Cardiac fibroblast (primary cell): ENCODE measurements at places on chromosomes 3 and 15.

GRCh38 chr3:169501061-169501460 is 162.5 kb downstream of the MECOM start:
- DNase-seq, result no peak

DNA sequence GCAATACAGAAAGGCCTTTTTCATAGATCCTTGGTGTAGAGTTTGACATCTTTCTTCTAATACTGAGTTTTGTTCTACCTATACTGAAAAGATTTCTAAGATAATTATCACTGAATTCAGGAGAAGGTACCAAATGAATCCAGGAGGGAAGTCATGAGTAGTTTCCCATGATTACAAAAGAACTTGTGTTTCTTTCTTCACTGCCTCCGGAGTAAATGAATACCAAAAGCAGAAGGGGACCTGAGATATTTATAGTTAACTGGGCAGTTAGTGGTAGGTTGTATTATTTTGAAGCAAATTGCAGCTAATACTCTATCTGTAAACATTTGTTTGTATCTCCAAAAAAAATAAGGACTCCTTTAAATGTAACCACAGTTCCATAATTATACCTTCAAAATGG is 175.4 kb downstream of the SUCNR1 start:
- DNase-seq, result no peak

DNA sequence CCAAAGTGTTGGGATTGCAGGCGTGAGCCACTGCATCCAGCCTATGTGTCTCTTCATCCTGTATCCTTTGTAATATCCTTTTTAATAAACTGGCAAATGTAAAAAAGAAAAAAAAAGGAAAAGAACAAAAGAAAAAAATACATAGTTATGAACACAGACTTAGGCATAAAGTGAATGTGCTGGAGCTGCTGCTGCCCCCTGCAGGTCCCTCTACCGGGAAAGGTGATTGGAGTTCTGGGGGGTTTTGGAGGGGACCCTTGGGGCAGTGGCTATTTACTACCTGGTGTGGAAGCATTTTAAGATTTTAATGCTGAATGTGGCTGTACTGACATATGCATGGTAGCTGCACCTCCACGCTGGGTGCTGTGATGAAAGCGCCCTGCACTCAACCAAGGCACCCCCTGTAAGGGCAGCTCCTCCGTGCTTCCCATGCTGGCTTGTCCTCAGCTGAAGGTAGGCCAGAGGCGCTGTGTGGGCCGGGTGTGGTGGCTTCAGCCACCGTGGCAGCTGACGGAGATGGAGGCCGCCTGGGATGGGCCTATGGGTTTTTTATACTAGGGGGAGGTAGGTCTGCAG is 49.9 kb downstream of the RPLP1 start:
- no peak for DNase-seq

- peak; percentile 11 for DNase-seq
Observed at GRCh38 chr15:66187271-66187670, 66.3 kb downstream of the MEGF11 start.

DNA sequence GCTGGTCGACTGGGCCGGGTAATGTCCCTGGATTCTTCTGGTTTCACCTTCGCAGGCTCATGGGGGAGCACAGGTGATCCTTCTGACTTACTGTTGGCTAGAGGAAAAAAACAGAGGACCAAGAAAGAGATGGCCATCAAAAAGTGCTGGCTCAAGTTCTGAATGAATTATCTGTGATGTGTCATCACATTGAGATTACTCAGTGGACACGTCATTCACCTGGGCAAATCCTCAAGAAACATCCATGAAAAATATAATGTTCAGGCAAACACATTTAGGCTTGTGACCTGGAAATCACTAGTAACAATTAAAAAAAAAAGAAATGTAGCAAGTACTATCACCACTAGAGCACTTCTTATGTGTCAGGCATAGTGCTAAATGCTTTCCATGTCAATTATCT is 81.5 kb upstream of the SLC2A2 start:
- DNase-seq, result peak; percentile 39

GRCh38 chr15:65132878-65133547 is 595 bp downstream of the PDCD7 start:
- DNase-seq, result peak; percentile 58

- DNase-seq, result no peak
Observed at GRCh38 chr15:40037721-40038120, 1.3 kb downstream of the SRP14 start.

- no peak for DNase-seq
Observed at GRCh38 chr3:52893723-52894122, 3.6 kb downstream of the STIMATE start.

DNA sequence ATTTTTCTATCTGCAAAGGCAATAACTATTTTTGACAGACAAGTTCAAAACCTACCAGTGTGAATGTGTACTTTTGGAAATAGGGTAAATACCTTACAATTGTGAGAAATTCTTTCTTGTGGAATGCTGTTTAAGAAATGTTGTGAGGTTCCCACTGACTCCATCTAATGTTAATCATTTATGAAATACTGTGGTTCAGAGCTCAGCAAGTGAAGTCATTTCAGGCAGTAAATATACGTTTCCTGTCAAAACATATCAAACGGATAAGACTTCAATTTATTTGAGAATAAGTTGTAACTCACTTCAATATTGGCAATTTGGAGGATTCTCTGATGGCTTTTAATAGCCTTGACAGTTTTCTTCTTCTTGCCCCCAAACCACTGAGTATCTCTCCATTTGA is 16.4 kb downstream of the TAFA4 start:
- no peak for DNase-seq

DNA sequence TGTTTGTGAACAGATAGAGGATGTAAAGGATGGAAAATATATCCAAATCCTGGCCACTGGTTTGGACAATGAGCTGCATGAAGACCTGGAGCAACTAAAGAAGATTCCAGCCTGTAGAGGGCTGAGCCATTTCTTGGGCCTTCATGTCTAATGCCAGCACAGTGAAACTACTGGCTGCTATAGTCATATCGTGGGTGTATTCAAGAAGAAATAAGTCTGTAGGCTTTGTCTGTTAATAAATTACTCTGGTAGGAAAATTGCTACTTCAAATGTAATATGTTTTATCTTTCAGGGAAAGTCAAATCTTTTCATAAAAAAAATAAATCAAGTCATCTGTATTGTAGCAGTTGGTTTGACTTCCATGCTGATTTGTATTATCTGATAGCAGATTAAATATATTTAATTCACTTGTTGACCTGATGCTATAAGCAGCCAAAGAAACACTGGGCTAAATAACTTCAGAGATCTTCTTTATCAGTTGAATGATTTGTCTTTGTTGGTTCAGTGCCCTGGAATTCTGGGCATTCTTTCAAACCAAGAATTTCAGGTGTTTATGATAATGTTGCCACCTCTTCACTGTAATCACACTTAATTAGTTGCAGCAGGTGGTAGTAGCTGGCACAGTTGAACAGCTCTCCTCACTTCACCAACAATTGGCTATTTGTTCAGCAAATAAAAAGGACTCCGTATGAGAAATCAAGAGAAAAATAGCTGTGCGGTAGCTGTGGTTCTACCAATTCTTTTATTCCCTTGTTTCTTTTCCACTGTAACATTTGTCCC is 1109.5 kb downstream of the NSUN3 start:
- no peak for DNase-seq

DNA sequence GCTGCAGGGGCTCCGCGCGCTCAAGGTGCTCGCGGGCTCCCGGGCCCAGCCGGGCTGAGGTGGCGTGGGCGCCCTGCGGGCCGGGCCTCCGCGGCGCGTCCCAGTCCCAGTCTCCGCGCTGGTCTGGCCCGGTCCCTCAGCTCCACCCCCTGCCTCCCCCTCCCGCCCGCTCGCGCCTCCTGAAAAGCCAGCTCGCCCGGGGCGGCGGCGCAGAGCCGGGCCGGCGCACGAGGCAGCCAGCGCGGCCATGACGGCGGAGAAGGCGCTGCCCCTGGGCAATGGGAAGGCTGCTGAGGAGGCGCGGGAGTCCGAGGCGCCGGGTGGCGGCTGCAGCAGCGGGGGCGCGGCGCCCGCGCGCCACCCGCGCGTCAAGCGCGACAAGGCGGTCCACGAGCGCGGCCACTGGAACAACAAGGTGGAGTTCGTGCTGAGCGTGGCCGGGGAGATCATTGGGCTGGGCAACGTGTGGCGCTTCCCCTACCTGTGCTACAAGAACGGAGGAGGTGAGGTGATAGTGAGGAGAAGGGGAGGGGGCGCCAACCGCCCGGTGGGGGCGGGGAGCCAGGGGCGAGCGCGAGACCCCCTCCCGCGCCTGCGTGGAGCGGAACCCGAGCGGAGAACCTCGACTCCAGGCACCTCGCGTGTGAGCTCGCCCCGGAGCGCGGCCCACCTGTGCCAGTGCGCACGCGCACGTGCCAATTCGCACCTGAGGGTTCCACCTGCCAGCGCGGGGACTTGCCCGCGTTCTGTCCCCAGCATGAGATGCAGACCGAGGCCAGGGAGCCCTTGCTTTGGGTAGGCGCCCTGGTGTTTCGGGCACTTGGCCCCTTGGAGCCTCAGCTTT is at the start of gene SLC6A11:
Gene SLC6A11 (plus strand): TSS at position 210 of the 844 bp plus-strand sequence. CDS start 38 bp downstream, at position 248.
- no peak for DNase-seq

GRCh38 chr15:65925338-65925737 is 56.0 kb downstream of the RAB11A start:
- no peak for DNase-seq

DNA sequence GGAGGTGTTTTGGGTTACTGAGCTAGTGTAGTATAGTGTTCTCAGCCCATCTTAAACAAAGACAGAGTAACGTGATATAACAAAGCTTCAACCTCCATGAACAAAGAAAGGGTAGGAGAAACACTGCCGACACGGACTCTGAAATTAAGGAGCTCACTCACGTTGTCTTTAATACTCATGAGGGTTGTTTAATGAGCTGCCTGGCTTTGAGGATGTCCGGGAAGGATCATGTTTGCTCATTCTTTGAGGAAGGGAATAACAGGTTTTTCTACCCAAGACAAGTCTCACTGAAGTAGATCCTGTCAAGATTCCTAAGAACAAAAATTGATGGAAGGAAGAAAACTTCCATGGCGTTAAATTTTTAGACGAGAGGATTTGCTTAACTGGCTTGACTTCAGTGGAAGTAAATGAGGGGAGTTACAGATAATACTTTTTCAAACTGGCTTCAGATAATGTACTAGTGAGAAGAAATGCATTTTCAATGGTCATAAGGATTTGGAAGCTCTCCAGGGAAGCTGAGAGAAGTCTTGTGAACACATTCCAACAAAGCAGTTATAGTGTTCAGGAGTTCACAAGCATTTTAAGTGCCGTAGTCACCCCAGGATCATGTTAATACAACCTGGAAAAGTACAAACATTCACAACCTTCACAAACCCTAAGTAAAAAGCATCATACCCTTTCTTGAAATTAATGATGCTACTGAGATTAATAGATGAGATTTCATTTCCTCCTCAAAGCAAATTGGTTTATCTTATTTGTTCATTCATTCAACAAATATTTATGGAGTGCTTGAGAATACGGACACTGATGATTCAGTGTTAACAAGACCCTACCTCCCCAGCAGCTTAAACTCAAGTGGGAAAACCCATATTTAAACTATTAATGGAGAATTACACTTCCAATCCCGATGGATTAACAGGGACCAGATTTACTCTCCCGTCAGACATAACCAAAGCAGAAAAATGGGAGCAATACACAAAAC is 101.5 kb downstream of the SHQ1 start:
- peak; percentile 57 for DNase-seq

DNA sequence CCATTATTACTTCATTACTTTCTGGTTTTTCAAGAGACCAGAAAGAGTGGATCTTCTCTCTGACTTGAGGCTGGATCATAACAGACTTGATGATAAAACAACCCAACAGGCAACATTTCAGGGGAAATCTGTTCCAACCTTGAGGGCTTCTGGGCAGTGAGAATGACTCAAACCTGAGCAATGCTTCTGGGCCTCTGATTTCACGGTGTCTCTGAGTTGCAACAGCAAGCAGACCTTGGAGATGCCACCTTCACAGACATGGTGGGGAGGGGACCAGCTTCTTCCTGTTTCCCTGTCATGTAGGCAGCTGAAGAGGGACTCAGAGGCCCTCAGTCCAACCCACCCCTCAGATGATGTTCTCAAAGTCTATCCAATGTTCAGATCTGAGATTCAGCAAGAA is 104.0 kb downstream of the ABHD5 start:
- DNase-seq, result no peak

- DNase-seq, result peak; percentile 70
Observed at GRCh38 chr3:108153451-108153981, 62.7 kb upstream of the CD47 start.

DNA sequence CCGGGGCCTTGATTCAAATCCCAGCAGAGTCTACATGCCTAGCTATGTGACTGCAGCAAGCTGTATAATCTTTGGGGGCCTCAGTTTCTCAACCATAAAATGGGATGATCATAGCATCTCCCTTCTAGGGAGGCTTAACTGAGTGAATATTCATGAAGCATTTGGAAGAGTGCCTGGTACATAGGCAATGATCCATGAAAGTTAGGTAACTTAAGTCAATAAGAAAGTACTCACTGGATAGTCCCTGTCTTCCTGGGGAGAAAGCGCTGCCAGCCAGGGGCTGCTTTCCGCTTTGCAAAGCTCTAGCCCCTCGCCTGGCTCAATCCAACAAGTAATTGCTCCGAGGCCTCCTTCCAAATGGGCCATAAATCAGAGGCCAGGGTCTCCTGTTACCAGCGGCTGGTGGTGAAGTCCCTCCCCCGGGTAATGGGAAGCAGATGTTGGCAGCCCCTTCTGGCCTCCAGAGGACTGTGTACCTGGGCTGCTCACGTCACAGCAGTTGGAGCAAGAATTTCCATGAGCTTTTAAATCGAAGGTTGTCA is 521.9 kb upstream of the PROK2 start:
- peak; percentile 27 for DNase-seq

- DNase-seq, result no peak
Observed at GRCh38 chr15:33826201-33826600, 142.1 kb upstream of the CHRM5 start.

DNA sequence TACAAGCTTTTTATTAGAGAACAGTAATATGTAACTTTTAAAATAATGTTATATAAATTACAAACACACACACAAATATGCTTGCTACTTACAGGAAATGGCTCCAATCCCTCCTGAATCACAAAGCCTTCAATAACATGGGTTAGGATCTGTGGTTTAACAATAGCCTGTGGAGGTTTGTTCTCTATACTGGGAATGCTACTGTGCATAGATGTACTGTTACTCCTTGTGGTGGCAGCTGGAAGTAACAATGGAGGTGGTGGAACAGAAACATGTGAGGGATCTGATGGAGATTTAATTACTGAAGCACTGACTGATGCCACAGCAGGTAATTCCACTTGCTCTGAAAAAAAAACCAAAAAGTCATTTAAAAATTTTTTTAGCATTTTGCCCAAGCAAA is 64.4 kb downstream of the PHC3 start:
- peak; percentile 29 for DNase-seq

DNA sequence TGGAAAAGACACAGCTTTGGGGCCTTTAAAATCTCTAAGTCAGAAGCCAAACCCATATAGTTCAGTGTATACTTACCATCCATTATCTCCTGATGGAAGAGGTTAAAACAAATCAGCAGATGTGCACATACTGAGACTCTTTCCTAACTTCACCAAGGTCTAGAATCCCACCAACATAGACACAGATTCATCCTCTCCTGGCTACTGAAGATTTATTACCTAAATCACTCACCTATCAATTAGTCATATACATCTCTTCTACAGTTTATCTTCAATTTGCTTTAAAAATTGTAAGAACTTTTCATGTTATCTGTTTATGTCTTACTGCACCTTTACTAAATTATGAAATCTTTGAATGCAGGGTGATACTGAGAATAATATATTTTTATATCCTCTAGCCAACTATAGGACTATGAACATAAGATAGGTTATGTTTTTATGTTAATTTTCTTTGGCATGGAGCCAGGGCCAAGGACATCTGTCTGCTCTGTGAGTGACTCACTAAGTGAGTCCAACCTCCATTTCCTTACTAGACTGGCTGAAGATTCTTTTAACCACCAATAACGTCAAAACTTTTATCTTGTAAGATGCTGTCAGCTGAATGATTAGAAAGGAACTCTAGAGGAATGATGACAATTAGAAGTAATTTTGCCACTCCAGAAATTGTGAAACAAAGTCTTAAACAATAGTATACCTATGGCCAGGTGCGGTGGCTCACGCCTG is 397.6 kb downstream of the FOXP1 start:
- peak; percentile 50 for DNase-seq
